ENCODE measurements at places on chromosomes 1 and 21.

DNA sequence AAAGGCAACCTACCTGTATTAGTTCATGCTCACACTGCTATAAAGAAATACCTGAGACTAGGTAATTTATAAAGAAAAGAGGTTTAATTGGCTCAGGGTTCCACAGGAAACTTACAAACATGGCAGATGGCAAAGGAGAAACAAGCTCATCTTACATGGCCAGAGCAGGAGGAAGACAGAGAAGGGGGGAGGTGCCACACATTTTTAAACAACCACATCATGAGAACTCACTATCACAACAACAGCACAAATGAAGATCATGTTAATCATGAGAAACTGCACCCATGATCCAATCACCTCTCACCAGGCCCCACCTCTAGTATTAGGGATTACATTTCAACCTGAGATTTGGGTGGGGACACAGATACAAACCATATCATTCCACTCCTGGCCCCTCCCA is 90.6 kb upstream of the KCTD3 start:
- no peak for DNase-seq

GRCh38 chr1:206706298-206706791 is 21.6 kb downstream of the MAPKAPK2 start:
- DNase-seq = peak; percentile 68

DNA sequence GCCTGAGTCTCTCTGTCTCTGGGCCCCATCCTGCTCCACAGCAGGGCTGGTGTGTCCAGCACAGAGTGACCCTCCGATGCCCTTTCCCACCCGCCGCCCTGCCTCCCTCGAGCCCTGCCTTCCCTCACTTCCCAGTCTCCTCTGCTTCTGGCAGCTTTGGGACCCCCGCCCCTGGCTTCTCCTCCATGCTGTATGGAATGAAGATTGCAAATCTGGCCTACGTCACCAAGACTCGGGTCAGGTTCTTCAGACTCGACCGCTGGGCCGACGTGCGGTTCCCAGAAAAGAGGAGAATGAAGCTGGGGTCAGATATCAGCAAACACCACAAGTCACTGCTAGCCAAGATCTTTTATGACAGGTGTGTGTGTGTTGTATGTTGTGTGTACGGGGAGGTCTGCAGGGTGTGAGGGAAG is 14.3 kb downstream of the MOV10 start:
- no peak for DNase-seq

DNA sequence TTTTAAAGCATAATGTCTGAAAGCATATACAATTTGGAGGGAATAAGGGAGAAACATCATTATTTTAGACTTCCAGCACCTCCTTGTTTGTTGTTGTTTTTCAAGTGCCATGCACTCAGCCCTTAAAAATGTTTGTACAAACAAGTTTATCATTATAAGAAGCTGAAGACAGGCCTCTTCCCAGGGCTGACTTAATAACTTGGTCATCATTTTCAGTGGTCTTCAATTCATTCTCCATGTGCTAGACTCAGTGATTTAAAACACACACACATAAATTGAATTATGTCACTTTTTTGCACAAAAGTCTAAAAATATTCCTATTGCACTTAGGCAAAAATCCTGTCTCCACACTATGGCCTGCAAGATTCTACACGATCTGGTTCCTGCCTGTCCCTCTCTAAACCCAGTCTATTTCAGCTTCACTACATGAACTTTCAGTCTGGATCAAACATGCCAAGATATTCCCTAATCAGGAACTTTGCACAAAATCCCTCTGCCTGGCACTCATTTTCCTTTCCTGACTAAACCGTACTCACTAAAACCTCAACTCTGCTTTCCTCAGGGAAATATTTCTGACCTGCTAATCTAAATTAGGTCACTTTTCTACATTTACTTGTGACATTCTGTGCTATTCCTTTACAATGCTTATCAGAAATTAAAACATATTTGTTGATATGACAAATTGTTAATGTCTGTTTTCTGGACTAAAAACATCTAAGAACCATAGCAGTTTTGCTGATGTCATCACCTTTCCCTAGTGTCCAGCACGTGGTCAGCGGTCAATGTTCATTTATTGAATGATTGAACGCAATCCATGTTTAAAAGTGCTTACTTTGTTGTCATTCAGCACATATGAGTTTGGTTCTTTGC is 14.8 kb upstream of the GBP5 start:
- no peak for DNase-seq

- DNase-seq = no peak
Measured at GRCh38 chr1:18890706-18891425, 11.5 kb downstream of the ALDH4A1 start.

- DNase-seq = no peak
Measured at GRCh38 chr1:32919811-32920733, 18.9 kb upstream of the TMEM54 start.

- no peak for DNase-seq
Measured at GRCh38 chr1:220455559-220455958, 72.4 kb upstream of the MARK1 start.

- DNase-seq = no peak
Measured at GRCh38 chr1:51565009-51565408, 45.9 kb upstream of the EPS15 start.

DNA sequence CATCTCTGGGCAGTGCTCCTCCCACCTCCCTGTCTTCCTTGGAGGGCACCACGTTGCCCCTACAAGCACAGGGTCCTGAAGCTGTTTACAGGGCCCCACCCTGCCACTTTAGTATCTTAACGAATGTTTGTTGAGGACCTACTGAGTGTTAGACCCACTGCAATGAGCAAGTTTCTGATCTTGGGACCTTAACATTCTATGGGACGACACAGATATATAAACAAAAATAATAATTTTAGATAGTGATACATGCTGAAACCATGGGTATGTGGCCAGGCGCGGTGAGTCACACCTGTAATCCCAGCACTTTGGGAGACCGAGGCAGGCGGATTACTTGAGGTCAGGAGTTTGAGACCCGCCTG is 10.1 kb downstream of the ENTREP3 start:
- DNase-seq = no peak

GRCh38 chr1:223504741-223505140 is 111.5 kb downstream of the CCDC185 start:
- no peak for DNase-seq

DNA sequence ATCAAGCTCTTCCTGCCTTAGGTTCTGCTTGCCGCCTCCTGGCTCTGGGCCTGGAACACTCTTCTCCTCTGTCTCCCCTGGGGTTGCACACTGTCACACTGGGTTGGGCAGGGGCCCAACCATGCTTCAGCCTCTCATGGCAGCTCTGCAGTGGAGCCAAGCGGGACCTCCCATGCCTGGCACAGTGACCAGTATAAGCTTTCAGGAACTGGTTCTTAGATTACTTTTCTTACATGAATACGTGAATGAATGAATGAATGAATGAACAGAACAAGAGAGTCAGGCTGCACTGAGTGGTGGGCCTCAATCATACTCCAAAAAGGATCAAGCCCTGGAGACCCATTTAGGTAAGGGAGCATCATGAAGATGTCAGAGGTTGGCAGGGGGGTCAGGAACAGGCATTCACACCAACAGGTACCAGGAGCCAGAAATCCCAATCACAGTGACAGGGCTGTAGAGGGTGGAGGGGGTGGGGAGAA is 30.8 kb upstream of the TMEM125 start:
- no peak for DNase-seq

DNA sequence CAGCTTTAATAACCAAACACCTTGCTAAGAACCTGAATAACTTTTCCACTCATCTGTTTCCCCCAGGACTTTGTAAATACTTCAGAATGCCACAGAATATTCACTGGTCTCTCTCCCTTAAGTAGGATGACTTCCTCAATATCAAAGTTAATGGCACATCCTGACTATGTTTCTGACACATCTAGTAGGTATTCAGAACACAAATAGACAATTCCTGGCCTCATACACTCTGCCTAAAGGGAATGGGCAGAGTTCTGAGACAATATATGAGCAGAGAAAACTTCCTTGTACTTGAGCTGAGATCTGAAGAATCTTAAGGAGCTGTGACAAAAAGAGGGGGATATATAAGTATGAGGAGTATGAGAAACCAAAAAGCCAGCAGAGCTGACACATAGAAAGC is 34.8 kb downstream of the ANKRD13C start:
- DNase-seq = no peak

All from stimulated activated CD4-positive, alpha-beta T cell treated with anti-CD3 and anti-CD28 coated beads, Interleukin-12 subunit alpha, Interleukin-12 subunit beta, amount 100 ng/mL, for 48 hours (primary cell).